ENCODE measurements at places on chromosomes 6 and 20. TPM values are rescaled to one million over a fixed set of nuclear protein-coding genes. Genes with fewer than 3 reads are reported as not detected.

Gene SNAI1
- 3.7 TPM for total RNA-seq

Gene SLA2
- total RNA-seq: not detected

Gene UFL1
- total RNA-seq: 33.1 TPM

Gene GNL1
- 42.9 TPM for total RNA-seq

Gene COL9A1
- not detected for total RNA-seq

Gene PARD6B
- 0.43 TPM for total RNA-seq

Gene TRIM40
- total RNA-seq: not detected

Gene LST1
- total RNA-seq: 0.29 TPM

Gene TRMT11
- total RNA-seq: 23.4 TPM

Gene RIMS1
- 0.93 TPM for total RNA-seq

Gene TAAR5
- total RNA-seq: not detected

Gene FGD2
- not detected for total RNA-seq

Gene CLIC1
- total RNA-seq: 650 TPM

Gene BPIFB4
- not detected for total RNA-seq

Gene ZNF334
- 0.13 TPM for total RNA-seq

Gene PRELID3B
- 86.7 TPM for total RNA-seq

Gene LY86
- not detected for total RNA-seq

Gene BCL2L1
- 212 TPM for total RNA-seq

Gene NHLRC1
- total RNA-seq: 2.3 TPM

Gene THBS2
- 0.14 TPM for total RNA-seq

All from thoracic aorta endothelial cell (primary cell).